NCI-H2107 (cell line): ENCODE measurements at places on chromosomes 7 and 10.

GRCh38 chr7:157875230-157876179 lies 538.7 kb downstream of the DNAJB6 start:
- no peak for DNase-seq

DNA sequence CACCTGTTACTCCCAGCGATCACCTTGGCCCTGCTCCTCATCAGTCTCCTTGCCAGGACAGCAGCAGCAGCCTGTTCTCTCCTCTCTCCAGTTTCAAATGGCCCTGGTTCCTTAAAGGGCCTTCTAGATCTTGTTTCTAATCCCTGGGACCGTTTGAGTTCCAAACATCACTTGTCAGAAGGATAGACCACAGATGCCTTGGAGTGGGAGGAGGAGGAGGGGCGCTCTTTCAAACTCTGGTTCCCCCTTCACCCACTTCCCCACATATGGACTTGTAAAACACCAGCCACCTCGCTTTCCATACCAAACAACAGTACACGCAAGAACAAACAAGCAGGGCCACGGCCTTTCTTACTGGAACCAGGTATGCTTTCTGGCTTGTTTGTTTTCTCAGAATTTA lies 104.8 kb downstream of the PLXNA4 start:
- DNase-seq: no peak

DNA sequence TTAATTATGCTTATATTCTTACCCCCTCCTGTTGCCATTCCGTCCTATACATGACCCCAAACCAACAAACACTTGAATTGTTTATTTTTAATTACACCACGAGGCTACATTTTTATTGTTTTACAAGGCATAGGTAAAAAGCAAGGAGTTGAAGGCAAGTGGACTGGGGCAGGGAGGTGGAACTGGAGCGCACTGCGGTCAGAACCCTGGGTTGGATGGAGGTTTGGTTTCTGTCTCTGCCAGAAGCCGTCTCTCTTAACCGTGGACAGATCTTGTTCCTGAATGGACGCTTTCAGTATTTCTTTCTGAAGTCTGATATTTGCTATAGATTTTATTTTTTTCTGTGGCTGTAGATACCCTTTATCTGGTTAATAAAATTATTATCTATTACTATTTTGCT lies 19.9 kb upstream of the IGFBP3 start:
- DNase-seq: no peak

GRCh38 chr7:140722254-140722653 lies 25.7 kb downstream of the NDUFB2 start:
- DNase-seq: no peak

GRCh38 chr10:26386781-26387180 lies 51.4 kb upstream of the APBB1IP start:
- DNase-seq: no peak

DNA sequence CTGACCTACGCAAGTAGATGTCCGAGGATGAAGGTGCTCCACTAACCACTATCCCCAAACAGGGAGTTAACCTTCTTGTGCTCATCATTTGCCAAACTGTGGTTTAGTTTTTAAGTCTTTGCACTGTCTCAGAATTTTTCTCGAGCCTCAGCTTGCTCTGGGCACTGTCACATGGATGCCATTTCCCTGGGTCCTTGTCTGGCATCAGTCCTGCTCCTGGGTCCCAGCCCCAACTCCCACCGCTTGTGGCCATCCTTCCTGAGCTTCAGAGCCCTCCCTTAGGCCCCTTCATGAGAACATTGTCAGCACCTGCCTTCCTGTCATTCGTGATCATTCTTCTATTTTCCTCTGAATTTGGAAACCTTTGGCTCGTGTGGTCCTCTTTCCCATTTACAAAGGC lies 33.8 kb downstream of the C10orf71 start:
- no peak for DNase-seq

- no peak for DNase-seq
Observed at GRCh38 chr10:103820101-103821062, 35.0 kb downstream of the SH3PXD2A start.

DNA sequence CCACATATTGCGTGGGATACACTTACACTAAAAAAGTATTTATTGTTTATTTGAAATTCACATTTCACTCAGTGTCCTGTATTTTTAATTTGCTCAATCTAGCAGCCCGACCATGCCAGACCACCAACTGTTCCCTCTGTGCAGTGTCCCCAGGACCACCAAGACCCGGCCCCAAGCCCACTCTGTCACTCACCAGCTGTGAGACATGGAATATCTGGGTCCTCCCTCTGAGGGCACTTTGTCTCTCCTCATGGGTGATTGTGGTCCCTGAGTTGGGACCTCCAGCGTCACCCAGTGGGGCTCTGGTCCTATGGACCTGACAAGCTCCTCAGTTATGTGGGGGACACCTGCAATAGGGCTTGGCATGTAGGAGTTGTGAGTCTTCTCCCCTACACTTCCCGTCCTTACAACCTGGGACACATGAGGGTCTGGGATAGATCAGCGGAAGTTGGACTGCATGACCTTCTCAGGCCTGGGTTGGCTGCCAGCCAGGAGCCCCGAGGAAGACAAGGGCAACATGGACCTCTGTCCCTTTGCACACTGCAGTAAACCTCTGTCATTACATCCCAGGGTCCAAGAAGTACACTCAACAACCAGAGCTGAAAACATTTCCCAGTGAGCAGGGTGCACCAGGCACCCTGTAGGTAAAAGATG lies 12.1 kb downstream of the C10orf71 start:
- no peak for DNase-seq
